ENCODE measurements at places on chromosomes 12 and 14.

GRCh38 chr12:52655720-52656124 lies 3.7 kb upstream of the KRT2 start:
- DNase-seq: no peak

- no peak for DNase-seq
These were observed 154.4 kb downstream of the RPAP3 start for GRCh38 chr12:47551426-47551851.

DNA sequence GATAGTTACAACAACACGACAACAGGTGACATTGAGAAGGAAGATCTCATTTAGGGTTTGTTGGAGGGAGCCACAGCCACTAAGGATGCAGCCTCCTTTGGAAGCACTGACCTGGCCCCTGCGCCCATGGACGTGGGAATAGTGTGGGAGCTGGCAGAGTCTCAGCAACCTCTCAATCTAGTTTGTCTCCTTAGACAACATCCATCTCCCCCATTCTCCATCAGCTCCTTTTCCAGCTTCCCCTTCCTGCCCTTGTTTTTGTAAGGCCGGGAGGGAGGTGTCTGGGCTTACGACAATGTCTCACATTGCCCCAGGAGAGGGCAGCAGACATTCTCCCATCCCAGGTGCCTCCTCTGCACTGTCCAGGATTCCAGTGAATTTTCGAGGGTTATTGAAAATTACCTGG lies 170.2 kb upstream of the PZP start:
- no peak for DNase-seq

- no peak for DNase-seq
These were observed 178.3 kb upstream of the PLEKHA5 start for GRCh38 chr12:18951218-18951617.

DNA sequence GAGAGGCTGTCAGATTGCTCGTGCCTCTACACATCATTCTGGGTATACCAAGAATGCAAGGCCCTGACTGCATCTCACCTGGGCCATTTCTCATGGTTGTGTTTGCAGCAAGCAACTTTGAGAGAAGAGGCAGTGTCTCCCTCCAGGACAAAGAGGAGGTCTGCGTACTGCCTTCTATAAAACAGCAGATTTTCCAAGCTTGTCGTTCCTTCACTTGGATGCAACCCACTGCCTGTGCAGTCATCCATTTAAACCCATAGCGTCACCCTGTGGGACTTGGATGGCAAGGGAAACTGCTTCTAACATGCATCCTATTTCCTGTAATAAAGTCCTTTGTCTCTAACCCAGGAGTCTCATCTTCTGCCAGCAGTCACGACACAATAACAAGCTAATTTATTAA lies 1.3 kb downstream of the POMT2 start:
- DNase-seq: no peak

GRCh38 chr12:87274594-87275245 lies 754.5 kb downstream of the C12orf50 start:
- DNase-seq: no peak

DNA sequence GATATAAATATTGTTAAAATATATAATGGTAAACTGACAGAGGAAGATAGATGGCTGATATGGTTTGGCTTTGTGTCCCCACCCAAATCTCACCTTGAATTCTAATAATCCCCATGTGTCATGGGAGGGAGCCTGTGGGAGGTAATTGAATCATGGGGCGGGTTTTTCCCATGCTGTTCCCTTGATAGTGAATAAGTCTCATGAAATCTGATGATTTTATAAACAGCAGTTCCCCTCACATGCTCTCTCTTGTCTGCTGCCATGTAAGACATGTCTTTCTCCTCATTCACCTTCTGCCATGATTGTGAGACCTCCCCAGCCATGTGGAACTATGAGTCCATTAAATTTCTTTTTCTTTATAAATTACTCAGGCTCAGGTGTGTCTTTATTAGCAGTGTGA lies 46.3 kb downstream of the PTCSC3 start:
- DNase-seq: no peak

- no peak for DNase-seq
These were observed 107.0 kb downstream of the HELB start for GRCh38 chr12:66409195-66409871.

- DNase-seq: no peak
These were observed 54.3 kb downstream of the PLCZ1 start for GRCh38 chr12:18683327-18684013.

- DNase-seq: no peak
These were observed 3.5 kb upstream of the BCAT1 start for GRCh38 chr12:24952389-24952788.

DNA sequence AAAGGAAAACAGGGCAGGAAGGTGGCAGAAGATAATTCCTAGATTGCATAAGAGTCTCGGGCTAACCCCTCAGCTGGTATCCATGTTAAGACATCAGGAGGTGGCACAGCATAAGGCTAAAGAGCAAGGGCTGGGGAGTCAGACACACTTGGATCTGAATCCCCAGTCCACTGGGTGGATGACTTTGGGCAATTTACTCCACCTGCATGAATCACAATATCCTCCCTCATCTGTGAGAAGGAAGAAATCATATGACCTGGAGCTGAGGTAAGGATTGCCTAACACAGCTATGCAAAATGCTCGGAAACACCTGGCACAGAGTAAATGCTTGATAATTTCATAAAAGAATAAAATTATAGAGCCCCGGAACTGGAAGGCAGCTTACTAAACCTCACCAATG lies 217.9 kb downstream of the PIK3C2G start:
- no peak for DNase-seq

GRCh38 chr12:8958066-8958465 lies 8.6 kb upstream of the M6PR start:
- no peak for DNase-seq

- DNase-seq: no peak
These were observed 30.8 kb downstream of the TMTC3 start for GRCh38 chr12:88172844-88173407.

GRCh38 chr12:67355428-67356379 lies 86.5 kb downstream of the CAND1 start:
- DNase-seq: peak; percentile 71

DNA sequence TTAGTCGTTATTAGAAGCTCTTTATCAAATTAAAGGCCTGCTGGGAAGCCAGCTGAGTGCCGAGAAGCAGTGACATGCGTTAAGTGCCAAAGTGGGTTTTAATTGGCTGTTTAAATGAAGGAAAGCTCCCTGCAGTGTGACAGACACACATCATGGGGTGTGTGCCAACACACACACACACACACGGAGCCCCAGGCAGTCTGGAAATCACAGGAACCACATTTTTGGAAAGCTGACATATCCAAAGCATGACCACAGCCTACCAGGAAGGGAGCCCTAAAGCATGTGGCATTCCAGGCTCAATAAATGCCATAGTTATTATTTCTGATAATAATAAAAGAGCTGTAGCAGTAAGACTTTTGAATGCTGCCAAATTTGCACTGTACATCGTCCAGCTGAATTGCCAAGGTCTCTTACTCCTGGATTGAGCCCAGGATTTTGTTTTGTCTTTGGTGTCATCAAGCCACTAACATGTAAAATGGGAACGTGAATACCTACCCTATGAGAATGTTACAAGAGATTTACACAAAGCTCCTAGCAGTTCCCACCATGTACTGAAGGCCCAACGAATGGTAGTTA lies 135.1 kb downstream of the TMEM30B start:
- peak; percentile 42 for DNase-seq

DNA sequence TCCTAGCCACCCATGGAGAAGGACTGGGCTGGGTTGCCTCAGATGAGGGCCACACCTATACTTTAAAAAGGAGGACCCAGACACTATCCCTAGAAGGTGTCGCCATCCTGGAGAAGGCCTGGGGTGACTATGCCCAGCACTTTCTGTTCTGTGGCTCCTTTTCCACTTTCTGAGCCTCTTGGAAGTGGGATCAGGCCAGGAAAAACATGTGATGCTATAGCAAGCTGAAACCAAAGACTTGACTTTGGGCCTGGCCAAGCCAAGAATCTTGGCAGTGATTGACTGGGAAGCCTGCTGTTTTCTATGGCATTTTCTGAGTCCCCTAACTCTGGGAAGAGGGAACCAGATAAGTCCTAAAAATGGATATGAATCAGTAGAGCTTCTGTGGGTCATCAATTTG lies 332.3 kb downstream of the ZFP36L1 start:
- DNase-seq: no peak

DNA sequence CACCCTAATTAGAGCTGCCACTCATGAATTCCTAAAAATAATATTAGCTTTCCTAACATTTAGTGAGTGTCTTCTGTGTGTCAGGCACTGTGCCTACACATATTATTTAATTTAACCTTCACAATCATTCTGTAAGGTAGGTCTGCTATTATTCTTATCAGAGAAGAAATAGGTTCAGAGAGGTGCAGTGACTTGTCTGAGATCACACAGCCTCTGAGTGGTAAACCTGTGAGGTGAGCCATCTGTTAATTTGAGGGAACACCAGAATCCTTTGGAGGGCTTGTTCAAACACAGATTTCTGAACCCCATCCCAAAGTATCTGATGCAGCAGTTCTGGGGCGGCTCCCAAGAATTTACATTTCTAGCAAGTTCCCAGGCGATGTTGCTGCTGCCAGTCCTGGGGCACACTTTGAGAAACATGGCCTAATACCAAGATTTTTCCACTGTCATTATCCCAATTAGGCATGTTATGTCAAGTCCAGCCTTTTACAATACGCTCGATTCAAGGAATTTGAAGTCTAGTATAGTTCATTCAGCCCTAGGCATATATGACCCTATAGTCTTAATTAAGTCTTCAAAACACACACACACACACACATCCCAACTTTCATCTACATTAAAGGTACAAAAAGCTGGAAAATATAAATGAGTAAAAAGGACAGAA lies 19.9 kb upstream of the COX6A1 start:
- DNase-seq: no peak

DNA sequence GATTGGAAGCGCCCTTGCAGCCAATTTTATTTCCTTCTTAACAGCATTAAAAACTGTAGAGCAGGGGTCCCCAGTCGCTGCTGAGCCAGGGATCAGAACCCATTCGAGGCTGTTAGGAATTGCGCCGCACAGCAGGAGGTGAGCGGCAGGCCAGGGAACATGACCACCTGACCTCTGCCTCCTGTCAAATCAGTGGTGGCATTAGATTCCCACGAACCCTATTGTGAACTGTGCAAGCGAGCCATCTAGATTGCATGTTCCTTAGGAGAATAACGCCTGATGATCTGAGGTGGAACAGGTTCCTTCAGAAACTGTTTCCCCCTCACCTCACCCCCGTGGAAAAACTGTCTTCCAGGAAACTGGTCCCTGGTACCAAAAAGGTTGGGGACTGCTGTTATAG lies 107.4 kb downstream of the DNAI7 start:
- no peak for DNase-seq

DNA sequence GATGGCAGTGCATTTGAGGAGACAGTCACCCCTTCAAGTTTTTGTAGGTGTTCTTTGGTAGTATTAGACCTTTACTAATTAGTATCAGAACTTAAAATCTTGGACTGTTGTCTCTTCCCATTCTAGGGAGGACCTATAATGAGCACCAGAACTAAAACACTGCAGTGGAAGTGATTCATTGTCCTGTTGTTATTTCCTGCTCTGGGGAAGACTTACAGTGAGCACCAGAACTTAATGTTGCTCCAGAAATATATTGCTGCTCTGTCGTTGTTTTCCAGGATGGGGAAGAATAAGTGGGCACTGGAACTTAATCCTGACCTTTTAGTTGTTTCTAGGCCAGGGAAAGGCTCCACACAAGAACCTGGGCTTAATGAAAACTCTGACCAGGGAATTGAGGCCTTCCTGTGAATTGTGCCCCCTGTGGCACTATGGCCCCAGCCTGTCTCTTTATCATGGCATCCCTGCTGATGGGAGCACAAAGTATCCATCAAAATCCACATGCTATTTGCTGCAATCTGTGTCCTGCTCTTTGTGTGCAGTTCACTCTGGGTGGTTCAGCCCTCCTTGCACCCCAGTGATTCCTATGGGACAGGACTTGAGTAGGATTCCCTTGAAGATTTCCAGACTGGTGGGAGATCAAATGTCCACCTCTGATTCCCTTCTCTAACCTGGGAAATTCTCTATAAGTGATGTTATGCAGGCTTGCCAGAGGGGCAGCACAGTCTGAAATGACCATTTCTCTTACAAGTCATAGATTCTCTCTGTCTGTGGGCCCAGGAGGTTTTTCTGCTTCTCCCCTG lies 175.8 kb downstream of the PAWR start:
- DNase-seq: no peak

DNA sequence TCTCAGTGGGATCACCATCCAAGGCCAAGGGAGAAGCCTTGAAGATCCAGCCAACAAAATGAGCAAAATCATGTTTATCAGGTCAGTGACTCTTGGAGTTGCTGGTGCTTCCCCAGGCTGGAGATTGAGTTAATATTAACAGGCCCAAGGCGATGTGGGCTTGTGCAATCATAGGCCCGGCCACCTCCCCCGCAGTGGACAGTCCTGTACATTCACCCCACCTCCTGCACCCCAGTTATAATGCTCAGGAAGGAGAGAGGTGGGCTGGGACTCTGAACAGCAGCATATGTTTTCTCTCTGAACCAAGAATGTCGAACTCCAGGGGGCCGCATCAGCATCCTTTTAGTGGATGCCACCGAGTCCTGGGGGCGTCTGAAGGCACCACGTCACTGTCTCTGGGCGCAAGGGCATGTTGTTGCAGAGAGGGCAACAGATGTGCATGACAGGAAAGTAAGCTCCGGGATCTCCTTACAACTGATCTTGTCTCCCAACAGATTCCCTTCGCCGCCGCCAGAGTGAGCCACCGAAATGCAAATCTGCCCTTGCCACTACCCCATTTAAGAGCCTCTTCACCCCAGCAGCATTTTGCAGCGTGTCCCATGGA lies 32.2 kb upstream of the SERPINA6 start:
- no peak for DNase-seq

DNA sequence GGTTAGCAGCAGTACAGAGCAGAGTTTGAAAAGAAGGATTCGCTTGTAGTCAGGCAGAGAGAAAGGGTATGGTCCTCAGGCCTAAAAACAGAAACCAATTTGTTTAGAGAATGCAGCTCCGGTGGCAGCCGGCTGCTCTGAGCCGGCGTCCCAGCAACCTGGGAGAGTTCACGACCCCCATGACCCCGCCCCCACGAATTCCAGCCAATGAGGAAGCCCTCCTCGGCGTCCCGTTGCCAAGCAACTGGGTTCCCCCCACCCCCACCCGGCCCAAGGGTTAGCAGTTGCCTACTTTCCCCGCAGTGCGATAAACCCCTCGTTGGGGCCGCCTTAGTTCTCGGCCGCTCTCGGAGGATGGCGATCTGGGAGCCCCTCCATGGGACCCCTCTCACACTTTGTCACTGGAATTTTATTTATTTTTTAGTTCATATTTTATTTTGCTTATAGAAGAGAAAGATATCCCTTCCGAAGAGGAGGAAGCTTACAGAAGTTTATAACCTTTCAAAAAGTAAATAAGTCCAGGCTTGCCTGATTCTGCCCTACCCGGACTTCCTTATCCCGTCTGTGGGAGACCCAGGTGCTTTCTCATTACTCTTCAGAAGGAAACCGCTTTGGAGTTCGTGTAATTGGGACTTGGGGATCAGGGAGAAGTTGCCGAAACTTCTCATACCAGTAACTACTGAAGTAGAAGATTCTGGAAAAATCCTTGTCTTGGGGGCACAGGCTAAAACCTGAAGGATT lies at the start of gene CCDC60:
CCDC60 (plus strand) TSS at position 300 of the 741 bp plus-strand sequence. CDS start 448 bp downstream, outside the sequence.
- no peak for DNase-seq

- no peak for DNase-seq
These were observed 369.2 kb downstream of the PDZRN4 start for GRCh38 chr12:41557344-41557743.

GRCh38 chr14:100679707-100680438 lies 46.8 kb upstream of the DLK1 start:
- DNase-seq: no peak
